ENCODE measurements at places on chromosomes 6 and 20.

- no peak for DNase-seq
Measured at GRCh38 chr6:166739117-166739975, 112.3 kb upstream of the RPS6KA2 start.

DNA sequence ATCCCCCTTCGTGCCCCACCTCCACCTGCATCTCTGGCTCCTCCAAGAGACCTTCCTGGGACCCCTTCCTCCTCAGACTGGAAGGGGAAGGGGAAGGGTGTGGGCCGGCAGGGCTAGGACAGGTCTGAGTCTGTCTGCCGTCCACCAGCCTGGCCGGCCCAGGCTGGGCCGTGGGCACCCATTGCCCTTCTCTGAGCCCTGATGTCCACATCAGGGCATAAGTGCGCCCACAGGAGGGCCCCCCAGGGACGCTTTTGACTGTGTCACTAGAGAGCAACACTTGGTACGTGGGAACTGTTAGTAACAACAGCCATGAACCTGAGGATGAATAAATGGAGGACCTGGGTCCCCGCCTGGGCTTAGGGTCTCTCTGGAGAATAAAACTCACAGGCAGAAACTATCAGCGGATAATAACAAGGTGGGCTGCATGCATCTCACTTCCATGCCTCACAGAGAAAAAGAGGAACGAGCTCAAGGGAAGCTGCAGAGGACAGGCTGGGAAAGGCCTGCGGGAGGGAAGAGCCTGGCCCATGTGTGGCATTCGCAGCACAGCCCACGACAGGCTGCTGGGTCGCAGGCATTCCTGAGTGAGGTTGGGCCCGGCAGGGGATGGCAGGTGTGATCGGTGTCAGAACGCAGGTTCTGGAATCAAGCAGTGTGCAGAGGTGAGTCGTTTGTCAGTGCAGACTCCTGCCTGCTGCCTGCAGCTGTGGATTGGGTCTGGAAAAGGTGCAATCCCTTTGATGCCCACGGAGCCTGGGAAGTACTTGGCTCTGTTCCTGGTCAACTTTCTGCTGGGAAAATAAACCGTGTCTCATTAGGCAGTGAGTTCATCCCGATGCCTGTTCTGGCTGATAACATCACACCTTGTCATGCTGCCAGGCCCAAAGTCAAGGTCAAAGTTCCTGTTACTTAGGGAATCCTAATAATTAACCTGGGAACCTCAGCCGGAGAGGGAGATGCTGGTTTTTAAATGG is 60.9 kb downstream of the BCAS4 start:
- no peak for DNase-seq

DNA sequence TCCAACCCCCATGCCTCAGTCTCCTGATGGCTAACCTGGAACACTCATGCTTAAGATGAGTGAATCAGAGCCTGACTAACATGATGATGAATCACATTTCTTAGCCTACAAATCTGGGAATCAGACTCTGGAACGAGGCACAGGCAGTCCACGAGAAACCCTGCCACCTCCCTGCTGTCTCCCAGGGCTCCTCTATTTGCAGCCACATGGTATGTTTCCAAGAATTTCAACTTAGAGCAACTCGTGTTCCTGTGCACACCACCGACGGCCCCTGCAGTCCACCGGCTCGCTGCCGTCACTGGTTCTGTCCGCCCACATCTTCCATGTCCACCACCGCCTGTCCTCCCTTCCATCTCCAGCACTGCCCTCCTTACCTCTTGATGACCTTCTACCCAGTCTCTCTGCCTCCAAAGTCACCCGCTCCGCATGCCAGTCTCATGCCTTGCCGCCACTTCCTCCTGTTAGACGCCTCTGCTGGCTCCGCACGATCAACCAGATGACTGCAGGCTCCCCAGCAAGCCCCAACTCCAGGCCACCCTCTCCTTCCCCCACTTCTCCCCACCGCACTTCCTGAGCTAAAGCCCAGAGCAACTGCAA is 87.6 kb downstream of the AGPAT4 start:
- no peak for DNase-seq

DNA sequence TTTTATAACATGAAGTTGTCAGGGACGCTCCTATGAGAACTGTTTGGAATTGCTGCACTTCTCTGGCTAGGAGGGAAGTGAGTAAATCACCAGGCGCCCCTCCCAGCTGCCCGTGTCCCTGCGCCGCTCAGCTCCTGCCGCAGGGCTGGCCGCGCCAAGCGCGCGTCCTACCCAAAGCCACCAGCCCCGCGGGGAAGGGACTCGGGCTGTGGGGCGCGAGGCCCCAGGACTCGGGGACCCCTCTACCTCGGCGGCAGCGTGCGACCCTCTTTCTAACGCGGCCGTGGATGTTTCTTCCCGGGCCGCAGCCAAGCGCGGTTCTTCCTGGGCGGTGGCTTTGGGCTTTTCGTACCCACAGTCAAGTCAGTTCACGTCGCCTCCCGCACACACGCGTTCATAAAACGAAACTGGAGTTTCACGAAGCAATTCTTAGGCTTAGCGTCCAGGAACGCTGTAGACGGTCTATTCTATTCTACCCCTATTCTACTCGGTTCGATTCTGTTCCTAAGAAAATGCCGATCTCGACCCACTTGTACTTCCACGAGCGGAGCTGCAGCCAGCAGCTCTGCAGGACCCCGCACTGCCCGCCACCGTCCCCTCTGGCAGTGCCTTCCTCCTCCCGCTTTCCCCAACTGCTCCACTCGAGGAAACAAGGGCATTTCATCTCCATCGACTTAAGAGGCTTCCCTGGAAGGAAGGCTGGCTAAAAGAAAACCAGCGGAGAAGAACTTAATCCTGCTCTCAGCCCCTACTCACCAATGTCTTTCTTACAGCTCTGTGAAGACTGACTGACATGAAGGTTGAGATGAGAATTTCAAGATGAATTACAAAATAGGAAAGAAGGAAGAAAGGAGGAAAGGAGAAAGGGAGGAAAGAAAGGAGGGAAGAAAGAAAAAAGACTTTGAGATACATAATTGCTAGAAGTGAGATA is 15.4 kb downstream of the FOXC1 start:
- DNase-seq = no peak

DNA sequence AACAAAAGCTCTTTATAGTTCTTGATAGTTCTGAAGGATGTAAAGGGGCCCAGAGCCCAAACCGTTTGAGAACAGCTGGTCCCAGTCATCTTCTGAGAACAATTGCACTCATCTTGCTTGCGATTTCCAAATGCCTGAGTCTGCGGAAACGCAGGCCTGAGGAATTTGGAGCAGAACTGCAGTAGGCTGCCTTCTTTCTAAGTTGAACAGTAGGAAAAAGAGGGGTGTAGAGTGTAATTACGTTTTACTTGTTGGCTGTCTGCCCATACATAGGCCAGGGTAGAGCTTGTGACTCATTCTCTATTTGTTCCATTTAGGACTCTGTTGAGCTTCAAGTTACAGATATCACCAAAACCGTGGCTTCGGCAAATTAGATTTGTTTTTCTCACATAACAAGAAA is 42.0 kb upstream of the KIF16B start:
- no peak for DNase-seq

GRCh38 chr6:131216246-131216645 is 81.0 kb downstream of the AKAP7 start:
- no peak for DNase-seq

- DNase-seq = no peak
Measured at GRCh38 chr20:61909821-61910220, 155.9 kb downstream of the TAF4 start.

GRCh38 chr6:30317913-30318589 is 8.7 kb upstream of the TRIM39 start:
- no peak for DNase-seq

- DNase-seq = no peak
Measured at GRCh38 chr6:111269401-111269970, 182.2 kb downstream of the SLC16A10 start.

- DNase-seq = no peak
Measured at GRCh38 chr6:136077834-136078576, 172.1 kb downstream of the MTFR2 start.

DNA sequence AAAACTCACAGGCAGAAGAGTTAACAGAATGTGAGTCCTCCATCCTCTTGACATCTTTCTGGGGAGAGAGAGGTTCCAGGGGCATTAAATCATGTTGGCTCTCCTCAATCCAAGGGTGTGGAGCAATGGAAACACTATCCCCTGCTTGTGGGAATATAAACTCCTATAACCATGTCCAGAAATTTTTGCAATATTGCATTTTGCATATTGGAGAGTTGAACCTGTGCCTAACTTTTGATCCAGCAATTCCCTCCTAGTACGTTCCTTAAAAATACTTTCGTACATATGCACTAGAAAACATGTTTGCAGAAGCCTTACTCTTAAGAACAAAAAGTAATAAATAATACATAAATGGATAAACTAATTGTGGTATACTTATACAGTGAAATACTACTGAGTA is 56.3 kb upstream of the FAM184A start:
- DNase-seq = no peak

GRCh38 chr6:162053084-162053483 is 674.5 kb downstream of the PRKN start:
- no peak for DNase-seq

DNA sequence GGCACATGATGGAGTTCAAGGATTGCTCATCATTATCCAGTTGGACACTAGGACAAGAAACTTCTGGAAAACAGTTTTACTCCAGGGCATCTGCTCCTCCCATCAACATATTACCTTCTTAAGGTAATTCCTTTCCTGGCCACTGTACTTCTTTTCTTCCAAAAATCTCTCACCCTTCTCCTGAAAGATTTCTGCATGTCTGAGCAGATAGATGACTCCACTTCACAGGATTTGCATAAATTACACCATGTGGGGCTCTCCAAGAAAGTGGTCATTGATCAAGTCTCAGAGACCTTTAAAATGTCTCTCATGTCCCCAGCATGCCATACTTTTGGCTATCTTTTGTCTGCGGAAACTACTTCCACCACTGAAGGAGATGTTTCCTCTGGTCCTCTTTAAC is 103.2 kb upstream of the TNFAIP3 start:
- DNase-seq = no peak

DNA sequence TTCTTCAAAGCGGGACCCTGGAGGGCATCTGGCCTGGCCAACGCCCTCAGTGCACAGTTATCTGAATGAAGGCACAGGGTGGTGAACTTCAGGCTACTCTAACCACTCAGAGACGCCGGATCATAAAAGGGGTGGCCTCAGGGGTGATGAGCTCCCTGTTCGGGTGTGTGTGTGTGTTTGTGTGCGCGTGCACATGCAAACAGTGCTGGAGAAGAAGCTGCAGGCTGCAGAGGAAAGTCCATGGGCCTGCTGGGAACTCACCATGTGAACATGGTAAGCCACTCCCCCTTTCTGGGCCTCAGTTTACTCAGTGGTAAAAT is 42.0 kb downstream of the KIAA1755 start:
- DNase-seq = no peak

GRCh38 chr20:13436530-13436929 is 202.2 kb downstream of the TASP1 start:
- no peak for DNase-seq

- DNase-seq = no peak
Measured at GRCh38 chr6:144395826-144396225, 110.7 kb downstream of the UTRN start.

GRCh38 chr6:85416049-85416448 is 33.8 kb upstream of the NT5E start:
- DNase-seq = no peak

- no peak for DNase-seq
Measured at GRCh38 chr6:21101694-21102093, 491.9 kb upstream of the SOX4 start.

GRCh38 chr20:5667705-5668528 is 82.3 kb upstream of the SHLD1 start:
- DNase-seq = no peak

GRCh38 chr6:4384656-4385055 is 249.3 kb upstream of the ECI2 start:
- DNase-seq = no peak

GRCh38 chr6:43170417-43170930 is 595 bp upstream of the SRF start:
- DNase-seq = no peak

GRCh38 chr6:75747152-75747992 is 1.7 kb upstream of the MYO6 start:
- DNase-seq = no peak

GRCh38 chr6:25536781-25537180 is 115.2 kb upstream of the SCGN start:
- DNase-seq = no peak

Data from T-cell (primary cell).